ENCODE measurements at places on chromosomes 13 and 19.

DNA sequence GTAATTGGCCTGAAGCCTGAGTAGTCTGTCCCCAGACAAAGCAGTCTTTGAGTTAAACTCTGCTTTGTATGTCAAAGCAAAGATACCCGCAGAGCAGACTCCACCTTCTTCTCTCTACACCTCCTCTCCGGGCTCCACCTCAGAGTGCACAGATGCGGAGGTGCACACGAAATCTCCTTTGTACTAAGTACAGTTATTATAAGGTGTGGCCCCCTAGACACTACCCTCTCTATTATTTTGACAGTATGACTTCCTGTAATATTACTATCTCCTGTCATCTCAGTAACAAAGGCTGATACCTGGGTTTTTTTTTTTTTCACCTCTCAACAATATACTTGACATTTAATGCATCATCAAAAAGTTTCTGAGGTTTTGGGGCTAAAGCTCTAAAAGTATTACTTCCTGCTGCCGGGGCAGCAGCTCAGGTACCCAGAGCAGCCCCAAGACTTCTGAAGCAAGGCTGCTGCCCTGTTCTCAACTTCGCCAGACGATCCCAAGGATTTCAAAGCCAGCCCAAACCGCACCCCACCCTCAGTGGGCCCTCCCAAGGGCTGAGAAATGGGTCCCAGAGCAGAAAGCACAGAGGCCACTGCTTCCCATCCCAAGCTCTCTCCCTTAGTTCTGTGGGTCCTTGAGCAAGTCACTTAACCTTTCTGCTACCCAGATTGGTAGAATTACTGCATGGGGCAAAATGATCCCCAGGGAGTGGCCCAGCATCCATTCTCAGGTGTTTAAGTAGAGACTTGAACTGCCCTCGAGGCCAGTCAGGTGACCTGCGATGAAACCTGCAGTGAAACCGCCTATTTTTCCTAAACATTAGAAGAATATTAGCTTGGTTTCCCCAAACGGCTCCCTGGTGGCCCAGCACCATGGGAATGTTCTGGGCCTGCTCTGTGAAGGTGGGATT is 180.6 kb downstream of the FOXO1 start:
- DNase-seq = peak; percentile 61

GRCh38 chr13:86725105-86725504 is 925.9 kb upstream of the SLITRK6 start:
- peak; percentile 10 for DNase-seq

DNA sequence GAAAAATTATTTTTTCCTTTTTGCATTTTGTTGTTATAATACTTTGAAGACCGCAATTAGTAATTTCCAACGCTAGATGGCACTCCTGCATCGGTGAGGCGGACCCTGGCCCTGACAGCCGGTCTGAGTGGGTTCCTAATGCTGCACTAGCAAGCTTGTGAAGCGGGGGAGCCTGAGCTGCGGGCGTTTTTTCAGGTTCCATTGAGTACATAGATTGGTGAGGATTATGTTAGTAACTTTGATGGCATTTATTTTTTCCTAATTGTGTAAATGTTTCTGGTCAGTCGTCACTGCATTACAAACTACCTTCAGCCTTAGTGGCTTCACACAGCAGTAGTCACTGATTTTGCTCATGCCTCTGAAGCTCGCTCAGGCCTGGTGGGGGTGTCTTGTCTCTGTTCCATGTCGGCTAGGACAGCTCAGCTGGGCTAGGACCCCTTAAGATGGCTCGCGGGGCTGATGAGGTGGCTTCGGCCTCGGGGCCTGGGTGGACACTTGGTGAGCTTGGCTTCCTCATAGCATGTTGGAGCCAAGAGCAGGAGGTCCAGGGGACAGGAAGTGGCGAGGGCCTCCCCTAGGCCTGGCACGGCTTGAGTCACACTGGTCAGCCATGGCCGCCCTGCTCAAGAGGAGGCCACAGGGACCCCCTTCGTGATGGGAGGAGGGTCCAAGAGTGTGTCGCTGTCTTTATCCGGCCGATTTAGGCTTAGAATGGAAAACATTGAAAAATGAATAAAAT is 25.0 kb downstream of the ERCC5 start:
- peak; percentile 85 for DNase-seq

- no peak for DNase-seq
Measured at GRCh38 chr13:110562696-110563462, 1.4 kb upstream of the RAB20 start.

DNA sequence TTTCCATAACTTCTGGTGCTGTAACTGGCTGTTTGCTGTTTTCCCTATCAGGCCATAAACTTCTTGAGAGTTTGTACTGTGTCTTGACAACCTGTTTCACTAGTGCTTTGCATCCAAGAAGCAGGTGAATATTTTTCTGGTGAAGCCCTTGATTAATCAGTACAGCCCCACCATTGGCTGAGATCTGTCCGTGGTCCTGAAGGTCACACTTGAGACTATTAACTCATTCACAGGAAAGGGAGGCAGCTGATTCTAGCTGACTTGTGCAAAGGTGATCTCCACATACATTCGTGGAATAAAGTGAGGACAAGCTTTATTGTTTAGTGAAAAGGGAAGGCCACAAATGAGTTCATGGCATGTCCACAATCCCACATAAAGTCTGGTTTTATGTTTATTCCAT is 61.4 kb upstream of the ZNF835 start:
- no peak for DNase-seq

- DNase-seq = no peak
Measured at GRCh38 chr13:41017159-41017558, 2.0 kb downstream of the ELF1 start.

GRCh38 chr13:21227917-21228316 is 51.5 kb downstream of the MRPL57 start:
- no peak for DNase-seq

DNA sequence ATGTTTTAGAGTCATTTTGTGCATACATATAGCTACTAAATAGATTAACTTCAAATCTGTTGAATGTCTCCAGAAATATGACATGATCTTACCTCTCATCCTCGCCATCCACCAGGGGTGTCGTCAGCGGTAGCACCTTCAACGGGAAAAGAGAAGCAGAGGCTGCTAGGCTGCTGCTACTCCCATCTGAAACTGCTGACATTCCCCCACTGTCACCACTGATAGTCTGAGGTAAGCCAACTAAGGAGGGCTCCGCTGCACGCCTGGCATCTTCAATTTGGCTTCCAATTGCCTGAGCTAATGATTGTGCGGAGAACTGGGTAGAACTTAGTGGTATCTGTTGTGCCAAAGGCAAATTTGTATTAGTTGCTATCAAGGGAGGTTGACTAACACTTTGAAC is 3.1 kb downstream of the TSC22D1 start:
- DNase-seq = peak; percentile 54

DNA sequence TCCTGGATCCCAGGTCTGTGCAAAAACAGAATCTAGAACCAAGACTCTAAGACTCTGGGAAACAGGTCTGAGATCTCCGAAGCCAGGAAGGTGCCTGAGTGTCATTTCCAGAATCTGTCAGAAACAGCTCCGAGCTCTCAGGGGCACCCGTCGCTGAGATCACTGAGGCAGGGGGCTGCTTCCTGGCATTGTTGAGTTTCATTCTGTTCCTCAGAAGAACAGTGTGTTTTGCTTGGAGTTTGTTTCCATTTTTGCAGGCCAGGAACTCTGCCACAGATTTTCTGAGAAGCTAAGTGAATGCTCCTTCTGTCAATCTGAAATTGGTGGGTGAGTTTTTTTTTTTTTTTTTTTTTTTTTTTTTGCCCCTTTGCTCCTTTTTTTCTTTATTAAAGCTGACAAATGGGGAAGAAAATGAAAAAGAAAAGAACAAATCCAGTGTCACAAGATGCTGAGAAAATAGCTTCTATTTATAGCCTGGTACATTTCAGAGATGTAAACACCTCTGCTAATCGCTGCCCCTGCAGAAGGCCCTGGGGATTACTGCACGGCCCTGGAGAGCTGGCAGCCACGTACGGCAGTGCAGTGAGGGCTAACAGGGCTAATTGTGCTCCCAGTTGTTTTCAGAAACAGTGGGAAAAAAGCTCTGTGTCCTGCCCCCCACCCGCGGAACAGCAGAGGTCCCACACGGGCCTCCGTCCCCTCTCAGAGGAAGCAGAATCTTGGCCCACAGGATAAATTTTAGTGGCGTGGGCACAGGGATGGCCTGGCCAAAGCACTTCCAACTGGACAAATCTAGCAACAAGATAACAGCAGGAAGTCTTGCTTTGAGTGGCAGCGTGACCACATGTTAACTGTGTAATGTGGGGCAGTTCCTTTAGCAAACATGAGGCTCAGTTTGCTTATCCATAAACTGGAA is 237.6 kb upstream of the IRS2 start:
- DNase-seq = peak; percentile 32

- DNase-seq = no peak
Measured at GRCh38 chr13:84528408-84529070, 646.3 kb upstream of the SLITRK1 start.

GRCh38 chr19:17720440-17720839 is 1.2 kb downstream of the MAP1S start:
- DNase-seq = no peak

DNA sequence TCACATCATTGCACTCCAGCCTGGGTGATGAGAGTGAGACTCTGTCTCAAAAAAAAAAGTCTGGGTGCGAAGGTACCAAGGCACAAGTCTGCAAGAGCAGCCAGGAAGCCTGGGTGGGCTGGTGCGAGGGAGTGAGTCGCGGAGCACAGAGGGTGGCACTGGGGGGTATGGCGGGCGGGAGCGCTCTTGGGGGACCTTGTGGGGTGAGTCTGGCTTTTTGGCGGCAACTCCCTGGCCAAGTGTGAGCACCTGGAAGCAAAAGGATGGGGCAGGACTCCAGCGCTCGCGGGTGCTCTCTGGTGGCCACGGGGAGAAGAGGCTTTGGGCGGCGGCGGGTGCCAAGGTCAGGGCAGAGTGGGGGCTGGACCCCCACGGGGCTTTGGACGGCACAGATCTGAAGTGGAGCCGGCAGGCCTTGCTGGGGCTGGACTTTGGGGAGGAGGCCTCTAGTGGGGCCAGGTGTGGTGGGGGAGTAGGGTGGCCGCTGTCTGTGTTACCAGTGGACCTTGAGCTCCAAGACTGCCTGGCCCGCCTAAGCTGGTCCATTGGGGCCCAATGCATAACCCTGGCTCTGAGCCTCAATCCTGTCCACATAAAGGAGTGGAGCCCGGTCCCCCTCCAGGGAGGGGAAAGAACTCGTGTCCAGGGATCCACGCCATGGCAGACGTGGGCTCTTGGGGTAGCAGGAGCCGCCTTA is 1.6 kb downstream of the P2RY11 start:
- DNase-seq = peak; percentile 94

DNA sequence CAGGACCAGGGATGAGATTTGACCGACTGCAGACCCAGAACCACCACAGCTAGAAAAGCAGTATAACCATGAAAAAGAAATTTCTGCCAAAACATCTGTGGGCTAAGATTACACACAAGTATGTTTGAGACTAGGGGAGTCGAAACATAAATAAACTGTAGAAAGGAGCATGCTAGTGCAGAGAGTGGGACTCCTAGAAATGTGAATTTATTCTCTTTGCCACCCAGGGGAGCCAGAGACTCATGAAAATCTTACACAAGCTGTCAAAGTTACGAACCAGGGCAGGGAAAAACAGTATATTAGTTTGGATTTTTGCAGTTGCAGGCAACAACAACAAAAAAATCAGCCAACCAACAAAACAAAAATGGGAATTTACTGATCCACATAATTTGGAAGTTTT is 12.3 kb upstream of the HSPH1 start:
- DNase-seq = no peak

DNA sequence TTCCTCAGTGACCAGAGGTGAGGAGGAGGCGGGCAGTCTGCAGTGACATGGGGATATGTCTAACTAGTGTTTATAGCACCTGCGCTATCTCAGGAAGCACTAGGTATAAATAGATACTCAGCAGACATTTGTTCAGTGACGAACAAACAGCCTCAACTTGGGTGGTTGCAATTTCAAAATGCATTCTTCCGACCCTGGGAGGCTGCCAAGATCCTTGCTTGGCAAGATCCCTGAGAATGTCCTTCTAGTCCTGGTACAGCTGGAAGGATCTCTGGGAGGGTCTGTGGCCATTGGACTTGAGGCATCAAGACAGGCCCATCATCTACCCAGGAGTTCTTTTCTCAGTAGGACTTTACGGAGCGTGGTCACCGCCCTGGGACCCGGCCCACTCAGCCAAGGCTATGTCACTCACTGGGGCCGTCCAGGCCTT is 299.5 kb downstream of the ZNF536 start:
- DNase-seq = no peak

- DNase-seq = peak; percentile 79
Measured at GRCh38 chr19:35718345-35719041, 690 bp downstream of the KMT2B start.

- DNase-seq = no peak
Measured at GRCh38 chr13:36456577-36456976, 24.3 kb downstream of the CCNA1 start.

- no peak for DNase-seq
Measured at GRCh38 chr13:54198911-54199310, 1170.3 kb downstream of the OLFM4 start.
